ENCODE measurements at places on chromosomes 1 and 21. TPM values are rescaled to one million over a fixed set of nuclear protein-coding genes. Genes with fewer than 3 reads are reported as not detected.

The CALML6 gene
- under 0.01 TPM for total RNA-seq

The COL6A2 gene
- total RNA-seq = 9.5 TPM

The CCT8 gene
- total RNA-seq = 253 TPM

The DCDC2B gene
- not detected for total RNA-seq

The ABL2 gene
- 188 TPM for total RNA-seq

The COL24A1 gene
- total RNA-seq = not detected

The OR2T29 gene
- not detected for total RNA-seq

The PGLYRP3 gene
- not detected for total RNA-seq

The CLCA4 gene
- total RNA-seq = not detected

Measured in vein endothelial cell (primary cell).